ENCODE measurements at places on chromosomes 2 and 18.

DNA sequence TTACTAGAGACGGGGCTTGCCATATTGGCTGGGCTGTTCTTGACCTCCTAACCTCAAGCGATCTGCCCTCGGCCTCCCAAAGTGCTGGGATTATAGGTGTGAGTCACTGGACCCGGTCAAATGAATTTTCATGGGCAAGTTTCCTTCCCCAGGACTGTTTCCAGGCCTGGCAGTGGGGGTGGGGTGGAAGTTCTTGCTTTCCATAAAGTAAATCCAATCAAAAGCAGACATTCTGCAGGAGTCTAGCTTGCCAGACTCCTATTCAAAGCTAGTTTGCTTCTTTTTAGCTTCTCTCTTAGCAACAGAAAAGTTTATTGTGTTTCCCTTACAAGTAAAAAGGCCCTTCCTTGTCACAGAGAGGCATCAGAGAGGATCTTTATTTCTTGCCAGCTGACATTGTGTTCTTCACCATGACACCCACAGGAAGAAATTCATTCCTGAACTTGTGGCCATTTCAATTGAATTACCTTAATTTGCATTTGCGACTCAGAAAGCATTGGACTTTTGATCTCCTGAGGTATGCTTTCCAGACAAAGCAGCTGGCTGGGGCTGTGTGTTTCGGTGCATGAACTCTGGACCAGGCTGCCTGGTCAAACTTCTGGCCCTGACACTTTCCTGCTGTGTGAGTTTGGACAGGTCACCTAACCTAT lies 37.9 kb downstream of the LYPD1 start:
- ATAC-seq, result no peak

- ATAC-seq, result no peak
Observed at GRCh38 chr2:97766567-97766966, 53.2 kb downstream of the ZAP70 start.

GRCh38 chr2:157672129-157672528 lies 43.5 kb upstream of the ACVR1C start:
- no peak for ATAC-seq

DNA sequence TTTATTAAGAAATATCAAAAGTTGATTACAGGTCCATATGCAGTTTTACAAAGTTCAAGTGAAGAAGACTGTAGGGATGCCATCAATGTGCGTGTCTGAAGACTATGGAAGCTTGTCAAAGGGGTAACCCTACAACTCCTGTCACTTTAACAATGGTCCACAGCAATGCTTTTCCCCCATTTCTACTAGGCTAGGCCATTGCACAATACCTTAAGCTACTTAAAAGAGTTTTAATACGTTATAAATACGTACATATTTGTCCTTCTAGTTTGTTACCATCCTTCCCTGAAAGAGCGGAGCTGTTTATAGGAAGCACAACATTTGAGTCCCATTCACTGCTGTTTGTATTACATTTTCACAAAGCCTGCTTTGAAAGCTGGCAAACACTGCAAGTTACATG lies 26.7 kb downstream of the CNRIP1 start:
- ATAC-seq, result no peak

DNA sequence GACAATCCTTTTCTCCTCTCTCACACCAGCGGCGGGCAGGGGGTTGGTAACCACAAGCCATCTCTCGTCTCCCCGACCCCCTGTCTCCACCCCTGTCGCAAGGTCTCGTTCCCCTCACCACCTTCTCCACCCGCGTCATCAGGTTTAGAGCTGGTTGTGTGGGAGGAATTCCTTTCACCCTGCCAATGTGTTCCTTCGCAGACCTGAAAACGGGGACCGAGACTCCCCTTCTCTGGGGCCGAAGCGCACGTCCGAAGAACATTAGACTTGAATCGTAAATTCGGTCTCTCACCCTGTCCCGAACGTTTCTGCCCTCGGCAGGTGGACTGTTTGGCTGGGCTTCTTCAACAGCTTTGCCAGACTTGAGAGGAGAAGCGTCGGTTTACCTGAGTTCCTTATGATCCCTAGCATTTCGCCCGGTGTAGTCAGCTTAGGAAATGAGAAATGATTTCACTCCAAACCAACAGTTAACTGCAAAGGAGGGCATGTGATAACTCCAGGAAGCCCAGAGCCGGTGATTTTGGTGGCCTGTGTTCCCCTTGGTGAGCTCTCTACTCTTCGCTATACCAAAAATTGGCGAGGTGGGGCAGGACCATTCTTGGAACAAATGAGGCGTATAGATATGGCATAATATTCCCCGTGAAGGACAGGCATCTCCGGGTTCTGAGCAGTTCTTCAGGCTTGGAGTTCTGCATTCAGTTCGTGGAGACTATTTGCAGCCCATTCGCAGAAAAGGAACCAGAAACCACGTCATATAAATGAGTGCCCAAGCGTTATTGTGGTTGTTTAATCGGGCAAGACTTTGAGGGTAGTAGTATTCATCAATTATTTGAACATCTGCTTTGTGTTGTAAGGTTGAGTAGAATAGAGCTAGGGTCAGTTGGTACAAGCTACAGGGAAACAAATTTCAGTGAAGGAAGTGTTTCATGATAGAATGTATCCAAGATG lies 694 bp downstream of the CFAP36 start:
- ATAC-seq, result peak; percentile 50

GRCh38 chr2:5507367-5507766 lies 184.8 kb upstream of the SOX11 start:
- no peak for ATAC-seq
